ENCODE measurements at places on chromosomes 6 and 20. TPM values are rescaled to one million over a fixed set of nuclear protein-coding genes. Genes with fewer than 3 reads are reported as not detected.

- no peak for DNase-seq
These were observed 184.2 kb upstream of the MAN1A1 start for GRCh38 chr6:119533603-119534279.

DNA sequence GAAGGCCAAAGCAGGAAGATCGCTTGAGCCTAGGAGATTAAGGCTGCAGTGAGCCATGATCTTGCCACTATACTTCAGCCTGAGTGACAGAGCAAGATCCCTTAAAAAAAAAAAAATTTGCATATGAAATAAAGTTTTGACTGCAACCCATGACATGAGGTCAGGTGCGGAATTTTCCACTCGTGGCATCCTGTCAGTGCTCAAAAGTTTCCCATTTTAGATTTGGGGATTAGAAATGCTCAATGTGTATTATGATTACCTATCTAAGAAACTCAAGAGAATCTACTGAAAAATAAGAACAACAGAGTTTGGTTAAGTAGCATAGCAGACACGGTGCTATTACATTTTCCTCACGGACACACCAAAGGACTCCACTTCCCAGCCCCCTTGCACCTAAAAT, 11.7 kb downstream of the SLC23A2 start:
- no peak for DNase-seq

GRCh38 chr6:70150521-70150920, 152.4 kb downstream of the COL9A1 start:
- no peak for DNase-seq

DNA sequence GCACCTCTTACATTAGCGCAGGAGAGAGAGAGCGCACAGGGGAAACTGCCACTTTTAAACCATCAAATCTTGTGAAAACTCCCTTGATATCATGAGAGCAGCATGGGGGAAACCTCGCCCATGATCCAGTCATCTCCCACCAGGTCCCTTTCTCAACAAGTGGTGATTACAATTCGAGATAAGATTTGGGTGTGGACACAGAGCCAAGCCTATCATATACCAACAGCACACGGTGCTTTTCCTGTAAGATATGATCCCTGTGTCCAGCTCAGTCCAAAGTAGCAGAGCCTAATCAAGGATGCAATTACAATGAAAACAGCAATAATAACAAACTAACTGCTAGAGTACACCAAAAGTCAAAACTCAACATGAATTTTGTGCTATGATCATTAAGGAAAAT, 148.7 kb upstream of the TCF21 start:
- DNase-seq: no peak

LY6G6D gene
- not detected for total RNA-seq

LYRM2 gene
- total RNA-seq: 15.7 TPM

Measured in thymus (tissue), 14 donors.